NCI-H345 (cell line): ENCODE measurements at places on chromosomes 11 and 22.
A peak's percentile ranks its signal among the peaks of the same experiment; 100 is the strongest.

DNA sequence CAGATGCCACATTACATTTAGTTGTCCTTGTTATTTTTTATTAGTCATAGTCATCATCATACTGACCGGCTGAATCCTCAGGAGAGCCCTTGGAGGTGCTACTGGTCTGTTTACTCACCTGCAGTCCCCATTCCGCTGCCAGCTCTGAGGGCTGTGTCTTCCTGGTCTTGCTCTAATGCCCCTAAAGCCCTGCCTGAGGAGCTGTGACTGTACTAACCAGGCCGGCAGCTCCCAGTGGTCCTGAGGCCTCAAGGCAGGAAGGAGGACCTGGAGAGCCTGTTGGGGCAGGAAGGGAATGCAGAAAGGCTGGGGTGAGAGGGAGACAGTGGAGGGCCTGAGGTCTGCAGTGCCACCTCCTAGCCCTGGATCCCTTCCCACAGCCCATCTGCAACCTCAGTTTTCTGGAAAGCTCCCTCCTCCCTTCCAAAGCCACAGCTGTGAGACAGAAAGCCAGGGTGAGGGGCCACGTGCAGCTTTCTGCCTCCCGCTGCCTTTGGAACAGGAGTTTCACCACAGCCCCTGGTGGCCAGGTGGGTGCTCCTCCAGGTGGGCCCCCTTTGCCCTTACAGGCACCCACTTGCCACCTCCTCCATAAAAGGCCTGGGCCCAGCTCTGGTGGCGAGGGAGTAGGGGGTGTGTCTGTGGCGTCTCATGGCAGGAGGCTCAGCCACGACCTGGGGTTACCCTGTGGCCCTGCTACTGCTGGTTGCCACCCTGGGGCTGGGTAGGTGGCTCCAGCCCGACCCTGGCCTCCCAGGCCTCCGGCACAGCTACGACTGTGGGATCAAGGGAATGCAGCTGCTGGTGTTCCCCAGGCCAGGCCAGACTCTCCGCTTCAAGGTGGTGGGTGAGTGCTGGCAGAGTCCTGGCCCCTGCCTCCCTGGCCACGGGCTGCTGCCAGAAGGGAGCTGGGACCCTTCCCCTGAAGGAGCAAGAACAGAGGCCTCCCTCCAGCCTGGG is at the start of gene ZP1:
Gene ZP1 (plus strand): TSS at position 632 of the 960 bp plus-strand sequence. CDS start 20 bp downstream, at position 652.
- peak; percentile 9 for DNase-seq

GRCh38 chr22:31400023-31400397 is 606 bp downstream of the DRG1 start:
- DNase-seq, result no peak

GRCh38 chr11:7165911-7166310 is 77.1 kb downstream of the RBMXL2 start:
- peak; percentile 68 for DNase-seq

DNA sequence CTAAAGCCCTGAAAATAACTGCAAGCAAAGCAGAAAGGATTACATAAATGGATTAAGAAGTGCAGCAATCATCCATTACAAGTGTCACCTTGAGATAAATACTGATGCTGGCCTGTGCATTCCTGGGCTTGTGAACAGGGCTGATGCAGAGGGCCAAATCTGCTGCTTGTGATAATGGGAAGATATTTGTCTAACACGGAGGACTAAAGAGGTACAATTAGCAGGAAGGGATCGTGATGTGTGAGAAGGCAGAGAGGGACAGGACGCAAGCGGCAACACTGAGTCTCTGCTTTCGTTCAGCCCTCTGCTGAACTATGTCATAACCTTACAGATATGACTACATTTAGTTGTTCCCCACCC is 107.7 kb upstream of the DDI1 start:
- DNase-seq, result no peak

GRCh38 chr11:79229047-79229446 is 211.8 kb downstream of the TENM4 start:
- no peak for DNase-seq

DNA sequence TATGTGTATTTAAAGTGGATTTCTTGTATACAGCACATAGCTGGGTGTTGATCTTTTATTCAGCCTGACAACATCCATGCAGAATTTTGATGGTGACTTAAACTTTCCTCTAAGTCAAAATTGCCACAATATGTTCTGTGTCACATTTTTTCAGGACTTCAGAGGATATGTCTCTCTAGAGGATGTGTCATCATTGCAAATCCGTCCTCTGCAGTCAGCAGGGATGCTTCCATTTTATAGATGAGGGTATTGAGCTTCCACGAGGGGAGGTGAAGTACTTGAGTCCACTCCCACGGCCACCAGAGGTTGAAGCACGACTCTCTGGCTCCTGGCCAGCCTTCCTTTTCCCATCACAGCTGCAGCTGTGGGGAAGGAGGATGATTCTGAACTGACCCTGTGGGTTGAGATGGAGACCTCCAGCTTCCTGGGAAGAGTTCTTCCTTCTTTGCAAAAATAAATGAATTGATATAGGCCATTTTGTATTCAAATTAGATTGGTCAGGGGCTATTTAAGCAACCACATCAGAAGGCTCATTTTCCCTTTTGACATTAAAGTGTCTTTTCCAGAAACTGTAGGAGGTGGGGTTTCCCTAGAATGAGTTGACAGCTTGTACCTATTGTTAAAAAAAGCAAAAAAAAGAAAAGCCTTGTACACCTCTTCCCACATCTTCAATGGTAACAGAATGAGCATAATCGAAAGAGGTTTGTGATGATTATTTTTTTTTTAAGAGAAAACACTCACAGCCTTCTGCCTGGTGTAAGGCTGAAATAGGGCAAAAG is 55.2 kb upstream of the MYEOV start:
- no peak for DNase-seq

DNA sequence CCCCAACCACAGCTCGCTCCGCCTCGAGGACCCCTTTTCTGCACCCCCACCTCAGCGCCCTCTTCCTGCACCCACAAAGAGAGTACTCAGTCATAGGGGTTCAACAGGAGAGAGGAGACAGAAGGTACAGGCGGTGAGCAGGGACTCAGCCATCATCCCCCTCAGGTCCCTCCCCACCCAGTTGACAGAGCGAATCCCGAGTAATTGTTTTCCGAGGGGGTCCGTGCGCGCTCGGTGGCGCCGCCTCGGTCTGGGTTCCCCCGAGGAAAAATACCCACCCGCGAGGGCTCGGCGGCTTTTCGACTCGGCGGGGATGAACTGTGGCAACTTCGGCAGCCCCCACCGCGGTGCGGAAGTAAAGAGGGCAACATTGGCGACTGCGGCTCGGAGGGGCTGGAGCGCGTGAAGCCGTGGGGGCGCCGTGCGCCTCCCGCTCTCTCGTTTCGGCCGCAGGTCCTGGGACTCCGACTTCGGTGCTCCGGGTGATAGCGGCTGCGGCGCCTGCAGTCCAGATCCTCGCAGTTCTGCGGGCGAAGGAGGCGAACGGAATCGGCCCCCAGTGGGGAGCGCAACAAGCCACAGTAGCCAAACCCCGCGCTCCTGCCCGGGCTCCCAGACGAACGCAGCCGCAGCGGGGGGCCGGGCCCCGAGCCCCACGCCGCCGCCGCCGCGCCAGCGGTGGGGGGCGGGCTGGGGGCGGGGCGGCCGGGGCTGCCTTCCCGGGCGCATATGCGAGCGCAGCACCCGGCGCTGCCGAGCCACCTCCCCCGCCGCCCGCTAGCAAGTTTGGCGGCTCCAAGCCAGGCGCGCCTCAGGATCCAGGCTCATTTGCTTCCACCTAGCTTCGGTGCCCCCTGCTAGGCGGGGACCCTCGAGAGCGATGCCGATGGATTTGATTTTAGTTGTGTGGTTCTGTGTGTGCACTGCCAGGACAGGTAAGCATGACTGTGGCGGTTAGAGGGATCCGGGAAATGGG is at the start of gene NELL1:
Gene NELL1 (plus strand): TSS at position 743 of the 976 bp plus-strand sequence.
- peak; percentile 67 for DNase-seq

- DNase-seq, result peak; percentile 17
These were observed 7.3 kb upstream of the TSSC4 start for GRCh38 chr11:2393111-2393868.

DNA sequence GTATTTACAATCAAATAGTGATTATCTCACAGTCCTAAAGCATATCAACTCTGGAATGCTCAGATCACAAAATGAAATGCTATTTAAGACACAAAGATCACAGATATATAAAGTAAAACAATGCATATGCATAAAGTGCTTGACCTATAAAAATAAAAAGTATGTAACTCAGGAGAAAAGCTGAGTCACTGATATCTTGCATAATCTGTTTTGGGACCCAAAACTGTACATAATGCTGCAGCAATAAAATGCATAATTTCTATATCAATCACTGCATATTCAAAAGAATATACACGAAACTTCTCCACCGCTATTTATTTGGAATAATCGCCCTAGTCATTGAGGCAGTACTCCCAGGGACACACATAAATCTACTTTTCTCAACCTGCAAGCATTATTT is 34.9 kb upstream of the GRIA4 start:
- no peak for DNase-seq

GRCh38 chr11:37533087-37533486 is 935.1 kb upstream of the RAG2 start:
- no peak for DNase-seq

- DNase-seq, result no peak
These were observed 7.5 kb downstream of the TCF20 start for GRCh38 chr22:42262964-42263363.

DNA sequence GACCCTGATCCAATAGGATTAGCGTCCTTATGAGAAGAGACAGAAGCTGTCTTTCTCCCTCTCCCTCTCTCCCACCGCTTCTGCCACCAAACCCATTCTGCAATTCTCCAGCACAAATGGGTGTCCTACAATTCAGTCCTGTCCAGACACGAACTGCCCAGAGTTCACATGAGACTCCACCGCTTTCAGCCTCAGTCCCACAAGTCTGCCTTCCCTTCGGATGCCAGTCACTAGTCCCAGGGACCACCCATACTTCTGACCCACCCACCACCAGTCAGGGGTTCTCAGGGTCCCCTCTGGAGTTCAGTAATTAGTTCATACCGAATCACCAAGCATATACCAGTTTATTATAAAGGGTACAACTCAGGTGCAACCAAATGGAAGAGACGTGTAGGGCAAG is 73.6 kb downstream of the TRIM29 start:
- no peak for DNase-seq

DNA sequence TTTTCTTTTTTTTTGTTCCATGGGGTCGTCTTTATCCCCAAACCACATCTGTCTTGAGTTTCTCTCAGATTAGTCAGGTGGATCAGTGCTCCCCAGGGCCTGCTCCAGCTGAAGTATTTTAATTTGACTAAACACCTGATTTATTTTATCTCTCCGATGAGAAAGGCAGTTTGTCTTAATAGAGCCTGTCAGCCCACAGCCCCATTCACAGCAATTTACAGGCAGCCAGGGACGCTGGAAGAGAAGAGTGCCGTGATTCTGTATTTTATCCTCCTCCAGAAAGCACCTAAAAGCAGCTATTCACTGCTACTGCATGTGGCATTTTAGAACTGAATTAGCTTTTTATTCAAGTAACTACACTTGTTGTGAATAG is 164.5 kb downstream of the SOX6 start:
- DNase-seq, result no peak

- DNase-seq, result no peak
These were observed 2.7 kb downstream of the P2RY6 start for GRCh38 chr11:73274722-73275380.

DNA sequence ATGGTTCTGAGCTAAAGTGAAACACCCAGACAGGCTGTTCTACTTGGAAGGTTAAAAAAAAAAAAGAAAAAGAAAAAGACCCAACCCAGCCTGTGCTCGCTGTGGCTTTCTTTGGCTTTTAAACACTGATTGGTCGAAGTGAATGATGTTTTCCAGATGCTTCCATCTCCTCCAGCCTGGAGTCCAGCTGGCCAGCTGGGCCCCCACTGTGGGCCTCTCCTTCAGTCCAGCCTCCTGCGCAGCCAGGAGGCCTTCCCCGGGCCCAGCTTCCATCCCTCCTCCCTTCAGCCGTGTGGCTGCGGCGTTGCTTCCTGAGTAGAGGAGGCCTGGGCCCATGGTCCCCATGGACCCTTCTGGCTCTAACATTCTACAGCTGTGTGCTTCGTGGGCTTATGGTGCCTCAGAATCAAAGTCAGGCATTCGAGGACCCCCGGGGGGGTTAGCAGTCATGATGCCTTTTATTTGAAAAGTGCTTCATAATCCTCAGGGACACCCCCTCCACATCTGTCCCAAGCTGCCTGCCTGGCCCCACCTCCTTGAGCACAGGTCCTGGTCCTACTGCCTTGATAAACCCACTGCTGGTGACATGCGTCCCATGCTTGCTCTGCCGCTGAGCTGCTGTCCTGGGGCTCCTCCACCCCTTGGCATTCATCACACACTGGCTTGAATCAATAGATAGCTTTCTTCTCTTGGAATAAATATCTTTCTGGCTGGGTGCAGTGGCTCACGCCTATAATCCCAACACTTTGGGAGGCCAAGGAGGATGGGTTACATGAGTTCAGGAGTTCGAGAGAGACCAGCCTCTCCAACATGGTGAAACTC is 42.2 kb upstream of the FBLN1 start:
- no peak for DNase-seq

DNA sequence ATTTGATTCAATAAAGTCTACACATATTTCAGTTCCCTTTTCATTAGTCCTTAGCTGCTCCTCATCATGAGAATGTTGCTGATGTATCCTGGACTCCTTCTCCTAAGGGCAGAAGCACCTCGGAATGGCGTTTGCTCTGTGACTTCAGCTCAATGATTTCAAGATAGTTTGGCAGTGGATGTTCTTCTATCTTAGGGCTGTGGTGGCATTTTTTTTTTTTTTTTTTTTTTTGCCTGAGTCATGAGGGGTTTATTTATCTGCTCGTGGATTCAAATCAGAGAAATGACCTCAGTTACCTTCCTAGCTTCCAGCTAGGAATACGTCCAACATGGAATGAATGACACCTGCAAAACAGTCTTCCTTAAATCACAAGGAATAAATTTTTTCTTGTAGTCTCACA is 220.0 kb upstream of the ZBED5 start:
- DNase-seq, result no peak

- DNase-seq, result no peak
These were observed 9.3 kb downstream of the ARHGEF17 start for GRCh38 chr11:73317373-73317772.

DNA sequence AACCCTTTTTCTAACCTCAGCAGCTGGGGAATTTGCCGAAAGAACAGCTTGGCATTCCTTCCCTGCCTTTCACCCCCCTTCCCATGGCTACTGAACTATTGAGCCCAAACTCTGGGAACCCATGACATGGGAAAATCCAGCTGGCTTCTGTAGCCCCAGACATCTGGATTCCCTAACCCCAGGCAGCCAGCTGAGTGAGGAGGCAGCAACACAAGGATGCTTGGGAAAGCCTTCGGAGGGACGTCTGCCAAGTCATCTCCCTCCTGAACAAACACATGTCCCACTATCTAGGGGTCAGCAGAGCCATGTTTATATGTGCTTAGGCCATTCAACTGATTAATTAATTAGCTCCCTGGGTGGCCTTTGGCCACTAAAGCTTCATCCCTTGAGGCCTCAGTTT is 21.6 kb downstream of the LRRC55 start:
- DNase-seq, result no peak

DNA sequence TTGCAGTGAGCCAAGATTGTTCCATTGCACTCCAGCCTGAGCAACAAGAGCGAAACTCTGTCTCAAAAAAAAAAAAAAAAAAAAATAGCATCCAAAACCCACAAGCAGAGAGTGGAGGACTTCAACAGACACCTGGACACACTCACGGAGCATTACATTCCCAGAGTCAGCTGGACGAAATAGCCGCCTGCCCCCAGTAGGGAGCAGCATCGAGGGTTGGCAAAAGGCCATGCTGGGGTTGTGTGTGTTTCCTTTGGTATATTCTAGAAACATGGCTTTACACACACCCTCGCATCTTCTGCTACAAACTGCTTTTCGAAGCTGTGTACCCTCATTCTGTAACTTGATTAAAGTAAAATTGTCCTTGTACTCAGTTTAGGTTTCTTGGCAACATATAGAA is 5.3 kb downstream of the ADA2 start:
- DNase-seq, result no peak

GRCh38 chr11:17722000-17722643 is 2.8 kb downstream of the MYOD1 start:
- no peak for DNase-seq
